Gastrocnemius medialis (tissue), 4 donors: ENCODE measurements at places on chromosomes 16 and 17. TPM values are rescaled to one million over a fixed set of nuclear protein-coding genes. Genes with fewer than 3 reads are reported as not detected.

Gene C17orf78
- not detected for total RNA-seq

DNA sequence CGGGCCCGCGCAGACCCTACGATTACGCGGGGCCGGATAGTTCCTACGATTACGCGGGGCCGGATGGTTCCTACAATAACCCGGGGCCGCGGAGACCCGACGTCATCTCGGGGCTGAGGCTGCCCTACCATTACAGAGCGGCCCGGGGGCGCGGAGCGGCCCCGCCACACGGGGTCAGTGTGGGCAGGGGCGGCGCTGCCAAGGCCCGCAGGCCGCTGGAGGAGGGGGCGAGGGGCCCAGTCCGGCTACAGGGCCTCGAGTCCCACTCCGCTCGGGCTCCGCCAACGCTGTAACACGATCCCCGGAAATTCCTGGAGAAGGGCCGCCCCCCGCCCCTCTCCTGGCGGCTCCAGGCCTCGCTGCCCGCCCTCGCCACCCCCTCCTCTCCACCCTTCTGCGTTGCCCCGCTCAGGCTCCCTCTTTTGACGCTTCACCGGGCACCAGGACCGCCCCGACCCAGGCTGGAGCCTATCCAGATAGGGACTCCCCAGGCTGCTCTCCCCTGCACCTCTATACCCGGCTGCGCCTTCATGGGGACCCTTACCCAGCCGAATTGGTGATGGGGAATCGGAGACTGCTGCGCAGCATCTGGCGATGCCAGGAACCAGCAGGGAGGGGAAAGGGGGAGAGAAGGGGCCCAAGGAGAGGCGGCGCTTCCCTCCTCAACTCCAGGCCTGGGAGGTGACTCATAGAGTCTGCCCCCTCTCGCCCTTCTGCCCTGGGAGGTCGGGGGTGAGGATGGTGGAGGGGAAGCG is at the start of gene RAB34:
TSS of gene RAB34 (minus strand) at position 291 of the 755 bp plus-strand sequence. CDS start 602 bp downstream, outside the sequence.
- peaks cover 2% of the 10 kb centered on the region for H3K27me3 ChIP-seq
- no peaks in the 10 kb centered on the region for H3K36me3 ChIP-seq
- DNase-seq, result peak; percentile 57
- H3K4me3 ChIP-seq, result peak within 1 kb of the TSS; percentile 98
- peak within 1 kb of the TSS; percentile 87 for H3K27ac ChIP-seq

Gene TMEM92
- not detected for total RNA-seq

GRCh38 chr16:53580038-53580802 is 77.2 kb upstream of the AKTIP start:
- H3K4me1 ChIP-seq, result no peaks in the 10 kb centered on the region
- no peak overlapping the region for H3K4me3 ChIP-seq
- H3K27ac ChIP-seq, result no peak overlapping the region
- no peak for DNase-seq
- no peaks in the 10 kb centered on the region for H3K36me3 ChIP-seq
- H3K27me3 ChIP-seq, result no peaks in the 10 kb centered on the region

DNA sequence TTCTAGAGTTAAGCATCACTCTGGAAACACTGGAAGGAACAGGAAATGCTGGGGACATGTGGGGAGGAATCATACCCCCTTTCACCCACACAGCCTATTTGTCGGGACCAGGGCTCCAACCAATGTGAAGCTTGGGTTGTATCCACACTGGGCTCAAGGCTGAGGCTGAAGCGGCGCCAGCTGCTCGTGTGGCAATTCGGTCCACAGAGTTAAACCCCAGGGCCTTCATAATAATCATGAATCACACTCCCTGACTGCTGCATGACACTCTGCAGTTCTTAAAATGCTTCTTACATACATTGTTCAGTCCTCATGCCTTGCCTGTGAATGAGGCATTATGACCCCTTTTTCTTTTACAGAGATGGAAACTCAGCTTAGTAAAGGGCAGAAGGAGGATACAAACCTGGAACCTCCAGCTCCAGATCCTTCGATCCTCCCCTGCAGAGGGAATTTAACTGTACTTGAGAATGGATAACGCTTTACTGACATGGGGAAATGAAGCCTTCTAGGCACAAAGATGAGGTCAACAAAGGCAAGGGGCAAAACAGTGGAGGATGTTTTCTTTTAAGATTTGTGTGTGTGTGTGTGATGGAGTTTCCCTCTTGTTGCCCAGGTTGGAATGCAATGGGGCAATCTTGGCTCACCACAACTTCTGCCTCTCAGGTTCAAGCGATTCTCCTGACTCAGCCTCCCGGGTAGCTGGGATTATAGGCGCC is 72.7 kb downstream of the SOX9 start:
- no peaks in the 10 kb centered on the region for H3K27me3 ChIP-seq
- no peak overlapping the region for H3K27ac ChIP-seq
- H3K4me3 ChIP-seq, result no peak overlapping the region

DNA sequence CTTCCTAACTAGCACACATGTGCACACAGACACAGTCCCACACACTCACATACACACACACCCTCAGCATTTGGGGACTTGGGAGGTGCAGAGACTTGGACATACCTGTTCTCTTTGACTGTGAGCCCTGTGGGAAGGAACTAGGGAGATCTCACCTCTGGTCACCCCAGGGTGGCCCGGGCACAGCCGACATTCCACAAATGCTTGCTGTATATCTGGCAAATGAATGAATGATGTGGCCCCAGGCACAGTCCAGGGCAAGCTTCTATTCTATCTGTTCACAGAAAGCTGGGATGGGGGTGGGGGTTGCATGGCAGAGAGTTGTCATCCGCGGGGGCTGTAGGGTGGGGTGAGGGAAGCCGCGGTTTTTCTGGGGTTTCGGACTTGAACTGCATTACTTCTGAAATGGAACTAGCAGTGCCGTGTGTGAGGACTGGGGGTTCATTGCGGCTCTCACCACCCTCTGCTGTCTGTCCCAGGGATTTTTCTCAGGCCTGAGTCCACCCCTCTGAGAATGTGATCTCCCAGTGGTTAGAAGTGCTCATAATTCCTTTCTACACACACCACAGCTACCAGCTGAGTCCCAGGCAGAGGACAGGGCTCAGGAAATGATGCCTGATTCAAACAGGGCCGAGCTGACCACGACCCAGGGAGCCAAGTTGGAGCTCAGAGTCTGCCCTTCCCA is 3.3 kb upstream of the RIPOR1 start:
- no peak for DNase-seq
- H3K27ac ChIP-seq, result no peak overlapping the region
- no peak overlapping the region for H3K4me3 ChIP-seq
- peaks cover 17% of the 10 kb centered on the region for H3K4me1 ChIP-seq
